ENCODE measurements at places on chromosomes 12 and 14.
A peak's percentile ranks its signal among the peaks of the same experiment; 100 is the strongest.

- no peak for DNase-seq
Observed at GRCh38 chr12:131836193-131836592, 8.0 kb downstream of the MMP17 start.

DNA sequence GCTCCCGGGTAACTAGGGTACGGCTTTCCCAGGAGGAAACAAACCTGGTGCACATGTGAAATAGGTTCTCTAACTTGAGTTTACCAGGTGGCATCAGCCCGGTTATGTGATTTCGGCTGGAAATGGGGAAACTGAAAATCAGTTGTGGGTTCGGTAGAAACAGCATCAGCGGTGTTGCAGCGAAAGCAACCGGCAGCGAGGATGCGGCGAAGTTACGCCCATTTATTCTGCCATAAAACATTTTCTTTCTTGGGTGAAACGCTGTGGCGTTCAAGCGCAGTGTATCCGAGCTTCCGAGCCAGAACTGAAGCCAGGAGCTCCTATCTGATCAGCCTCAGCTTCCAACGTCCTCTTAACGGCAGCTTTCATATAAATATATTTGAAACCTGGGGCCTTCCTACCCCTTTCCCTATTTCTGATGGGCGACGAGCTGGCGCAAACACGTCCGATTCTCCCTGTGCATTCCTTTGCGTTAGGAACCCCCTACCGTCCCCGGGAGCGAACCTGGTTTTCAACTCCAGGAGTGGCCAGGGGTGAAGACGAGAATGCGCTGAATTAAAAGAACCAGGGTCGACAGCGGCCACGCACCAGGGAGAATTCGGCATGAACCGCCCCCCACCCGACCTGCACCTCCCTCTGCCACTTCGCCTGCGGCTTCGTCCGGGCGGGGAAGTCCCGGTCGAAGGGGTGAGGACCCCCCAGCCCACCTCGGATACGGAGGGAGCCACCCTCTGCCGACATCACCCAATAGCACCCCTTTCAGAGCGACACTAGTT lies 1.6 kb downstream of the DPF3 start:
- no peak for DNase-seq

DNA sequence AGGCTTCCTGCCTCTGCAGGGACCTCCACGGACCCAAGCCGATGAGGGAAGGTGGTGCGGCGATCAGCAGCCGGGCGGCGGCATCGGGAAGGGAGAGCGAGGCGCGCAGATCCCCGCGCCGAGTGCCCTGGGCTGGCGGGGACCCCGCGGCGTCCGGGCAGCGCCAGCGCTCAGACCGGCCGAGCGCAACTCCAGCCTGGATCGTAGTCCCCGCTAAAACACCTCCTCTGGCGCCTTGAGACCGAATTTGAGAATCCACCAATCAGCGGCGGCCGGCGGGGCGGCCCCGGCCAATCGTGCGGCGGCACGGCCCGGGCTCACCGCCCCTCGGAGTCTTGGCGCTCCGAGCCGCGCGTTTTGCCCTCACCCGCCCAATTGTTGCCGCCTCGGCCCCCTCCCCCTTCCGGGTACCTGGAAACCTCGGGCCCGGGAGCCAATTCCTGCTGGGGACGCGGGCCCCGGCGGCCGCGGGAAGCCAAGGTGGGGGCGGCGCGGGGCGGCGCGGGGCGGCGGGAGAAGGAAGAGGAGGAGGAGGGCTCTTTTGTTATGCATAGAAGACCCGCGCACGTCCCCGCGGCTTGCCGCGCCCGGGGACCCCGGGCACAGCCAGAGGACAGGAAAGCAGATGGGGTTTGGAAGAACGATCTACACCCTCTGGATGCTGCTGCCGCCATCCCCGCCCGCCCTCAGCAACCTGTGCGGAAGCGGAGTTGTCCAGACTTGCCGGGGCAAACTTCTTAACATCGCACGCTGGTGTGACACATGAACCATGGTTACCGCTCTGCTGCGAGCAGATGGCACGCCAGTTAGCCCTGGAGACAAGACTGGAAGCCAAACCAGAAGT lies at the start of gene E2F7:
Gene E2F7 (minus strand): TSS at position 209 of the 844 bp plus-strand sequence. CDS start 934 bp downstream, outside the sequence.
- DNase-seq = peak; percentile 66

- DNase-seq = no peak
Observed at GRCh38 chr14:73368616-73369015, 89.7 kb downstream of the NUMB start.

- DNase-seq = no peak
Observed at GRCh38 chr14:29926701-29927375, 809 bp downstream of the PRKD1 start.

DNA sequence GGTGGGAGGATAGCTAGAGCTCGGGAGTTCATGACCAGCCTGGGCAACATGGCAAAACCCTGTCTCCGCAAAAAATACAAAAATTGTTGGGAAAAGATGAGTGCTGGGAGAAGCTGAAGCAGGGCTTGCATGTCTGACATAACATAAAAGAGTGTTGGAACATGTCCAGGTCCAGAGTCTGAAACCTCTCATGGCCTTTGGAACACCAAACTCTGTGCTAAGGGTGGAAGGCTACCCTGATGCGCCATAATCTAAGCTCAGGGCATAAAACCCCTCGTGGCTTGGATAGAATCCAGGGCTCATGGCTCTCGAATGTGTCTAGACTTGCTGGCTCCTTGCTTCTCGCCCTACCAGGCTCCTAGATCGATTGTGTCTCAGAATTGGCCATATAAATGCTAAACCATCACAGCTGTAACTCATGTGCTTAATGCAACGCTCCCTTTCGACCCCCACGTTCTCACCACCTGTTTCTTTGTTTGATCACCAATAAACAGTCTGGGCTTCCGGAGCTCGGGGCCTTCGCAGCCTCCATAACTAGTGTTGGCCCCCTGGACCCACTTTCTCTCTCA lies 6.7 kb upstream of the CLEC7A start:
- DNase-seq = no peak

DNA sequence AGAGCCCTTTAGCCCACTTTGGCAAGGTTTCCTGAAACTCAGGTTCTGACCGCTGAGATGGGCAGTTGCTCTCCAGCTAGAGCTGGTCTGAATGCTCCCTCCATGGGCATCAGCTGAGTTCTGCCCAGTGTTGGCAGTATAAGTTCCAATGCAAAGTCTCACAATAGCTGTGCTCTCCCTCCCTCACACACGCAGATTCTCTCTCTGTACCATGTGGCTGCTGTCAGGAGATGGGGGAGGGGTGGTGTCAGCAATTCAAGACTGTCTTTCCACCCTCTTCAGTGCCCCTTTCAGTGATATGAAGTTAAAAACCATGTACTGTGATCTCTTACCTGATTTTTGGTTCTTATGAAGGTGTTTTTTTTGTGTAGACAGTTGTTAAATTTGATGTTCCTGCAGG lies 164.3 kb upstream of the PLEKHA5 start:
- no peak for DNase-seq

- no peak for DNase-seq
Observed at GRCh38 chr12:44507461-44507860, 368.7 kb downstream of the NELL2 start.

- no peak for DNase-seq
Observed at GRCh38 chr14:31057701-31058364, 31.7 kb upstream of the STRN3 start.

- DNase-seq = no peak
Observed at GRCh38 chr14:87975636-87976035, 17.3 kb downstream of the GALC start.

GRCh38 chr12:130792821-130793553 lies 46.1 kb downstream of the STX2 start:
- DNase-seq = no peak

DNA sequence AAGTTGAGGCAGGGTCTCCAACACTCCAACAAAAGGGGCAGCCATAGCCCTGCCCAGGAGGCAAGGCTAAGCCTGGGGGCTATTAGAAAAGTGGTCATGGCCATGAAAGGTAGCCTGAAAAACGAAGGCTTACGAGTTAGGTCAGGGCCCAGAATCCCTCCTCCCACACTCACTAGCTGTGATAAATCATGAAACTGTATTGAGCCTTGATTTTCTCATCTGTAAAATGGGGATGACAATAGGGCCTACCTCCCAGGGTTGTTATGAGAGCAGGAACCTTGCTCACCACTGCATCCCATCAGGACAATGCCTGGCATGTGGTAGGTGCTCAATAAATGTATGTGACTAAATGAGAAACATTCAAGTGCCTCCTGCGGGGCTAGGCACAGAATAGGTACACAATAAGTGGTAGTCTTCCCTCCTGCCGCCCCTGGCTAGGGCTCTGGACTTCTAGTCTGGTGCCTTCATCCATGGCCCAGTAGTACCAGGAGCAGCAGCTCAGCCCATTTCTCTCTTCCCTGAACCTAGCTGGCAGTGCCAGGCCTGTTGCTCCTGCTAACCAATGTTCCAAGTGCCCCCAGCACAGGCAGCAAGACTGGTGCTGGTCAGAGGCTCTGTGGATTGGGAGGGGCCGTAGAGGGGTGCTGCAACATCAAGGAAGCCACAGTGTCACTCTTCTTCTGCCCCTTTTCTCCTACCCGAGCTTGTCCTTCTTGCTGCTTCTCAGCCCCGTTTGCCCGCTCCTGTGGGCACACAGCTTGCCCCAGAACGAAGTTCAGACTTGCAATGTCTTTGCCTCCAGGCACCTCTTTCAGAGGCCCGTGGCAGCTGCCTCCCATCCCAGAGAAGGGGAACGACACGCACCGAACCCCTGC lies 7.8 kb downstream of the PGF start:
- no peak for DNase-seq

- no peak for DNase-seq
Observed at GRCh38 chr12:72338437-72338836, 66.3 kb downstream of the TRHDE start.

DNA sequence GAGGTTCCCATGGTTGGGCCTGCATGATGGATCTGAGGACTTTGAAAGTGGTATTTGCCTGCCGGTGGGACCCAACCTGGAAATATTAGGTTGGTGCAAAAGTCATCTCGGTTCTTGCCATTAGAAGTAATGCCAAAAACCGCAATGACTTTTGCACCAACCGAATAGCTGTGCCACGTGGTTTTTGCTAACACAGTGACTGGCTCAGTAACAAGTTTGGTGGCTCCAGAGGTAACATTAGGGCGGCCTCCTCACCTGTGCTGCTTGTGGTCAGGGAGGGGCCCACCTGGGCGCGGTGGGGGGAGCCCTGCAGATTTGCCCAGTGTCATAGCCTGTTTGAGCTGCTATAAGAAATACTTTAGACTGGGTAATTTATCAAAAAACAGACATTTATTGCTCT lies 1.8 kb downstream of the BDKRB2 start:
- no peak for DNase-seq

- no peak for DNase-seq
Observed at GRCh38 chr12:80504389-80505163, 60.5 kb downstream of the PTPRQ start.

DNA sequence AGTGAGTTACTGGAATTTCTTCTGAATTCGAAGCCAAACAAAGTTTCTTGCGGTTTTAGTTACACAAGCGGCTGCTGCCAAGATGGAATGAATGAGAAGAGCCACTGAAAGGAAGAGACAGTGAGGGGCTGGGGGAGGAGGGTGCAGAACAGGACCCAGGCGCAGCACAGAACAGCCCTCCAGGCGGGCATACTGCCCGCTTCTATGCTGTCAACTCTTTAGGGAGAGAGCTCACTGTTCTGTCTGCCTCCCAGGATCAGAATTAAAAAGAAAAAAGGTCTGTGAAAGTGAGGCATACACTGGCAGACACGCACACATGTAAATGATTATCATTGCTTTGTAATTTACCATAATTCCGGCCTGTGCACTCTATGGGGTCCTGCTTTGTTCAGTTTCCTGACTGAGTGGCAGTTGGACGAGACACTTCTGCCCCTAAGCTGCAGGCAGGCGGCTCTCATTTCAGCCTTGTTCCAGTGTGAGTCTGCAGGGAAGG lies 231.6 kb downstream of the CACNA1C start:
- no peak for DNase-seq

- no peak for DNase-seq
Observed at GRCh38 chr12:125169870-125170269, 104.6 kb downstream of the AACS start.

DNA sequence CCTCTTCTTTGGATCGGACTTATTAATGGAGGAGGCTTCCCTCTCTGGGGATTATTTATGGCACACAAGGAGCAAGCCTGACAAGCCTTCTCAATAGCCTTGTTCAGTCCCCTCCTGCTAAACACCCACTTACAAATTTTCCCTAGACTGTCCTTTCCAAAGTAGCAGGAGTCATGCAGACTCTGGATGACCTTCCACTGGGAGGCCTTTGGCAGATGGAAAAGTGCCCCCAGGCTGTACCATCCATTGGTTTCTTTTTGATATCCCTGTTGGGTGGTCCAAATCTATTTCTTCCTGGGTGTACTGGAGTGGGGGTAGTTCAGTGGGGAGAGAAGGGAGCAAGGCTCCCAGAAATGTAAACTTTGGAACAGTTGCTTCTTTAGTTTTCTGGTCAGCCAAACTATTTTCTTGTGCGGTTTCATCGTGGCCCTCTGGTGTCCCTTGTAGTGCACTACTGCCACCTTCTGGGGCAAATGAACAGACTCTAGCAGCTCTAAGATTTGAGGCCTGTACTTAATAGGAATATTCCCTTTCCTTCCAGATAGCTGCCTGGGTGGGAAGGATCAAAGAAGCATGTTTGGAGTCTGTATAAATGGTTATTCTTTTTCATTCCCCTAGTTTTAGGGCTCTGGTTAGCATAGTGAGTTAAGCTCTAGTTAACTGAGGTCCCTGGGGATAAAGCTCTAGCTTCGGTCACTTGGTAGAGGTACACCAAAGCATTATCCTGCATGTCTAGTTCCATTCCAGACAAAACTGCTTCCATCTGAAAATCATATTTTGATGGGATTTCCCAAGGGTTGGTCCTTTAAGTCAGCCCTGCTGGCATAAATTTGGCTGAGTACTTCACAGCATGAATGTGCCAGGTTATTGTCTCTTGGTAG lies 409.5 kb downstream of the SLC6A15 start:
- no peak for DNase-seq

- DNase-seq = no peak
Observed at GRCh38 chr14:104512061-104512460, 67.5 kb upstream of the C14orf180 start.

GRCh38 chr12:81416571-81416970 lies 338.7 kb downstream of the ACSS3 start:
- DNase-seq = no peak

DNA sequence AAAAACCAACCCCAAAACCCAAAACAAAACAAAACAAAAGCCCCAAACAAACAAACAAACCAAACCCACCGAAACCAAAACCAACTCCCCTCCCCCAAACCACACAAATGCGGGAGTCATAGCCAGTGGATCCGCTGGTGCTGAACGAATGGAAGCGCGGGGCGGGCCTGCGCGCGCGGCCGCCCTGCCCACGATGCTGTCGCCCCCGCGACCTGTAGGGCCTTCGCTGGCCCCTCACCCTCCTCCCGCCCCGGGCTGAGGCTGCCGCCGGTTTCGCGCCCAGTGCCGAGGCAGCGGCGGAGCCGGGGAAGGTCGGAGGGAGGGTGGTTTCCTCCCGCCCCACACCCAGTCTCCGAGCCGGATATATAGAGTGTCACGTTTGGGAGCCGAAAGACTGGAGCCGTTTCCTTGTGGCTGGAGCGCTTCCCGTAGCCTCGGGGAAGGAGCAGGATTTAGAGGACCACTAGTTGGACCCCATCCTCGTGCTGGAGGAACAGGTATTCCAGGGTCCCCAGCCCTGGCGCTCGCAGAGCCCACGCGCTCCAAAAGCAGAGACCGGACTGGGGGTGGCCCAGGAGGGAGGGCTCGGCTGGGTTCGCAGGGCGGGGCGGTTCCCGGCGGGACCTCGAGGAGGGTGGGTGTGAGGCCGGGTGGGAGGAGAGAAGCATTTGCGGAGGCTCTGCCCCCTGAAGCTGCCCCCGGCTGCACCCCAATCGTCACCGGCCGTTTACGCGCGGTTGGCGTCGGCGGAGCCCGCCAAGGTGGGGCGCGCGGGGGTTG lies at the start of gene FAR2:
Gene FAR2 (plus strand): TSS at position 368 of the 780 bp plus-strand sequence. CDS start 121,172 bp downstream, outside the sequence.
- DNase-seq = no peak

GRCh38 chr12:92076101-92076500 lies 69.5 kb downstream of the BTG1 start:
- no peak for DNase-seq

- no peak for DNase-seq
Observed at GRCh38 chr14:104925855-104926609, 1.4 kb downstream of the PLD4 start.

All from T follicular helper cell (primary cell).